Nephron progenitor cell (in vitro differentiated cells): ENCODE measurements at places on chromosomes 12 and 14.

DNA sequence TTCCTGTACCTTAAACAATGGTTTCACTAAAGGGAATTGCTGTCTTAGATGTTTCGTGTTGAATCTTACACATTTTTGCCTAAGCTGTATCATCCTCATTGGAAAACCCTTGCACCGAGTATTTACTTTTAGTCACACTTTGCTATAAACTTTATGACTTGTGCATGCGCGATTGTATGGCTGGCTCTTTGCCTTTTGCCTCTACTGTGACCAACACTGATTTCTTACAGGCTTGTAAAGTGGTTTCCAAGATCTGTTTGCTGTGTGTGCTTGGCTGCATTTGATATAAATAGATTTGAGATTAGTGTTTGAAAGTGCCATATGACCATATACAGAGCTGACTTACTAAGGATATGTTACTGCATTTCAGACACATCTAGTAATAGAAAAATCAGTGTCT lies 40.5 kb downstream of the RASSF3 start:
- no peak for DNase-seq

DNA sequence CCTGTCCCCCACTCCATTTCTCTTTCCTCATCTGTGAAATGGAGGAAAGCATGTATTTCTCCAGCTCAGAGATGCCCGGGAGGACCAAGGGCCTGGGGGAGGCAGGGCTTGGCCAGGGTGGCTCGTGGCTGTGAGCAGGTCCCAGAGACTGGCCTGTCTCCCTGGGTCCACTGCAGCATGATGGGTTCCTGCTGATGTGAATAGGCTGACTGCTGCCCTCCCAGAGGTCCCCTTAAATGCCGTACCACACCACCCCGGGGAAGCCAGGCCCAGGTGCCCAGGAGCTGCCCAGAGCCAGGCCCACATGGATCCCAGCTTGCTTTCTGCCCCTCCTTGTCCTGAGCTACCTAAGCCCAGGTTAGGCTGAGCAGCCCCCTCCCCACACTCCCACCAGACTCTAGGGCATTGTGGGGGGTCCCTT lies 158.2 kb upstream of the C14orf180 start:
- no peak for DNase-seq

DNA sequence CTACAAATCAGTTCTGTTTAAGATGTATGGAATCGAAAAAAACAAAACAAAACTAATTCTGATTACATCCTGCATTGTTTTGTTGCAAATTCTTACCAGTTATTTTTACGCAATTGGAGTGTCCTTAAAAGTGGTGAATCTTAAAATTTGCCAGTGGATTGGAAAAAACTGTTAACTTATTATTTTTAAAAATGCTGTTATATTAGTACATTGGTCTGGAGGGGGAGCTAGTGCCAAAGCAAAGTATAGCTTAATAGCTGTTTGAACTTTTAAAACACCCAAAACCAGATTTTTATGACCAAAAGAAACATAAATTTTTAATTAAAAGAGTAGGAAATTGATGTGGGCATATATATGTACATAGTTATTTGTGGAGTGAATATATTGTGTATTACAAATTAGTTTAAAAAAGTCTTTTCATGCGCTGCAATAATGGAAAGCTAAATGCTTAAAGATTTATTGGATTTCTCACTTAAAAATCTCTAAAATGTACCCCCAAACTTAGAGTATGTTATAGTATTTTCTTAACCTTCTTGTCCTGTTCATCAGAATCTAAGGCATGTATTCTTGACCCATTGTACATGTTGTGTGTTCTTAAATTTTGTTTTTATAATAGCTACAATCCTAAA lies 2.5 kb downstream of the FUT8 start:
- DNase-seq, result no peak

GRCh38 chr12:70367258-70368141 lies 1.4 kb downstream of the KCNMB4 start:
- DNase-seq, result no peak

DNA sequence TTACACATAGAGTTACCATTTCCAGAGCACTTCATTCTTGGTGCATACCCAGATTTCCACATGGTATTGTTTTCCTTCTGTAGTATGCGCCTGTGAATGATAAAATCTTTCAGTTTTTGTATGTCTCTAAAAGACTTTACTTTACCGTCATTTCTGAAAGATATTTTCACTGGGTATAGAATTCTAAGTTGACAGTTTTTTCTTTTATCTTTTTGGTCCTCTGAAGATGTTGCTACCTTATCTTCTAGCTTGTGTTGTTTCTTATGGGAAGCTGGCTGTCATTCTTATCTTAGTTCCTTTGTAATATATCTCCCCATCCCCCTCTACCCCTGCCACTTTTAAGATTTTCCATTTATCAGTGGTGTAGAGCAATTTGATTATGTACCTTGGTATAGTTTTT lies 36.7 kb downstream of the PRMT8 start:
- DNase-seq, result no peak

- no peak for DNase-seq
Observed at GRCh38 chr12:112979041-112979680, 842 bp downstream of the OAS2 start.

- no peak for DNase-seq
Observed at GRCh38 chr12:20585913-20586312, 109.2 kb upstream of the SLCO1C1 start.

DNA sequence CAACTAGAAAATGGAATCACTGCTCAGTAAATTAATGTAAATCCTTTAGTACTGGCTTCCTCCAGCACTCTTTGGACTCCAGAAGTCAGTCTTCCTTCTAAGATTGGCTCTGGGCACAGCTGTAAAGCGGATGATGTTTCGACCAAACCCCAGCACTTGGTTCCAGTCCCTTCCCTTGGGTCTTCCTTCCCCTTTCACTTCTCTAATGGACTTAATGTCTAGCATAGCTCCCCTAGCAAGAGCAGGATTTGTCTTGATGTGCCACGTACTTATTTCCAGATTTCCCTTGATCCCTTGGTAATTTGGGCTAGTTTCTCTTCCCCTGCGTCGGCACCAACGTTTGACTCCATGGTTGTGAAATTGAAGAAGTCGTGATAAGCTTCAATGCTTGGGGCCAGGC lies 28.3 kb downstream of the C12orf75 start:
- DNase-seq, result no peak

DNA sequence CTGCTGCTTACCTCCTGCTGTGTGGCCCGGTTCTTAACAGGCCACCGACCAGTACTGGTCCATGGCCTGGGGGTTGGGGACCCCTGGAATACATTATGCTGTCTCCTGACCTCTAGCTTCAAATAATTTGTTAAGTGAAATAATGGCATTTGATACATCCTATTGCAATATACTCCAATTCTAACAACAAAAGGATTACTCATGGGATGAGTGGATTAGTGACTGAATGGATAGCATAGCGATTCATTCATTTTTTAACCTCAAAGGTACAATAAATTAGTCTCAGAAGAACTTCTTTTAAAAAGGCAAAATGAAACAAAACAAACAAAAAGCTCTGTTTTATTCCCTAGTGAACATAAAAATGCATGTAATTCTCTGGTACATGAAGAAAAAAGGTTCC lies 147.9 kb upstream of the PKP2 start:
- no peak for DNase-seq

GRCh38 chr12:45666816-45667215 lies 62.7 kb upstream of the ARID2 start:
- no peak for DNase-seq
